ENCODE measurements at places on chromosomes 6 and 20.
A peak's percentile ranks its signal among the peaks of the same experiment; 100 is the strongest.

DNA sequence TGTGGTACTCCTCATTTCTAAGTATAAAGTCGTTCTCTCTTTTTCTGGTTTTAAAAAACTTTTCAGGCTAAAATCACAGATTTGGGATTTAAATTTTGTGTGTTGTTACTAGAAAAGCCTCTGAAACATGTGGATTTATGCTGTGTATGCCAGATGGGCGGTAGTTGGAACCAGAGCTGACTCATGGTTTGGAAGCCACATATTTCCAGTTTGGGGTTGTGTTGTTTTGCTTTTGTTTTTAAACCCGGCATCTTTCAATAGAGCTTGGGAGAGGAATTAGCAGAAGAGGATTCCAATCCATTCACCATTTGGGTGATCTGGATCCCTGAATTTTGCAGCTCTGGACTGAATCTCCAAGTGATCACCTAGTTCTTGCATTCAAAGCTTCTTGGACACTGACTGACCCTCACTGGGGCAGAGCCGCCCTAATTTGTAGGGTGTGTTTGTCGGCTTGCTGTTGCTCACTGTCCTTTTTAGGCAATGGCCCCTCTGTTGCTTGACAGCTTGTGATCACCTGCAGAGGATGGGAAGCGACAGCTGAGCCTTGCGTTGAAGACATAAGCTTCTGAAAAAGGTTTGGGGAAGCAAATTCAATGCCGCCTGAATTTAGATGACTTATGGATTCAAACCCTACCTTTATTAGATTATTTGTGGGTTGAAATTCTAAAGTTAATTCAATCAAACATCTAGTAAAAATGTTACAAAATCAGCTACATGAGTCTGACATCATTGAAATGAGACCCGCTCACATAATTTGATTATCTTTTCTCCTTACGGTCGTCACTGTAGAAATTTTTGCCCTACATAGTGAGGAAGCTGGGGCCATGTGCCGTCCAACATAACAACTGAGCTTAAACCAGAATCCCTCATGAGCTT is 79.9 kb upstream of the CD83 start:
- peak; percentile 58 for DNase-seq

DNA sequence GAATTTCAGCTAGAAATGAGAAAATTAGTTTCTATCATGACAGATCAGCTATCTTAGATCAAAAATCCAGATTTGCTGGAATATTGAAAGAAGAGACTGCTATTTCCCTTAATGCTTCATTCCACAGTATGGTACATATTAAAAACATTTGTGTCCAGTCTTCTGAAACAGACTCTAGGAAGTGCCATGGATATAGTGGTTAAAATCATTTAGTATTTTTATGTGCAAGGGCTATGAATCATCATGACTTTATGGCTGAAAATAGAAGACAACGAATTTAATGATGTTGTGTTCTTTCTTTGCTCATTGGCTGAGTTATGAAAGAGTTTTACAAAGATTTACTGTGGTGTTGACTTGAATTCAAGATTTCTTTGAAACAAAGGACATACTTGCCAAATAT is 146.6 kb downstream of the ANKRD60 start:
- peak; percentile 43 for DNase-seq

DNA sequence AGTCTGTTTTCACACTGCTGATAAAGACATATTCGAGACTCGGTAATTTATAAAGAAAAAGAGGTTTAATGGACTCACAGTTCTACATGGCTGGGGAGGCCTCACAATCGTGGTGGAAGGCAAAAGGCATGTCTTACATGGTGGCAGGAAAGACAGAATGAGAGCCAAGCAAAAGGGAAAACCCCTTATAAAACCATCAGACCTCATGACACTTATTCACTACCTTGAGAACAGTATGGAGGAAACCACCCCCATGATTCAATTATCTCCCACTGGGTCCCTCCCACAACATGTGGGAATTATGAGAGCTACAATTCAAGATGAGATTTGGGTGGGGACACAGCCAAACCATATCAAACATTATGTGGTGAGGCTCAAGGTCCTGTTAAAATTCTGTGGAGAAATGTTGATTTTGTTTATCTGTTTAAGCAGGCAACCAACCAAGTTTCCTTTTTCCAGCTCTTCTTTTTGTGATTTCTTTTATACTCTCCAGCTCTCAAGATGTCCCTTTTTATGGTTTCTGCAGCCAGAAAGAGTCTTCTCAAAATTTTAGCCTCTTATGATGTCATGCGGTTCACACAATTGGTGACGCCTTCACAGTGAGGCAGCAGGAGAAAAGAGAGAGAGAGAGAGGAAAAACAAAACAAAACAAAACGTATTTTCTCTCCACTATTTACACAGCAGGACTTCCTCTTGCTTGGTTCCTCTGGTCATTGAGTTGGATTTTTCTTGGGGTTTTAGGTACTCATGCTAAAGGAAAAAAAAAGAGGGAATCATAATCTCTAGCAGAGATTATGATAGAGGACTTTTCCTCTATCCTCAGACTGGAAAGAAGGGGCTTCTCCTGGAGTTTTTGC is 18.0 kb downstream of the AIG1 start:
- DNase-seq: no peak

- DNase-seq: no peak
These were observed 10.8 kb upstream of the ECT2L start for GRCh38 chr6:138785079-138785478.

DNA sequence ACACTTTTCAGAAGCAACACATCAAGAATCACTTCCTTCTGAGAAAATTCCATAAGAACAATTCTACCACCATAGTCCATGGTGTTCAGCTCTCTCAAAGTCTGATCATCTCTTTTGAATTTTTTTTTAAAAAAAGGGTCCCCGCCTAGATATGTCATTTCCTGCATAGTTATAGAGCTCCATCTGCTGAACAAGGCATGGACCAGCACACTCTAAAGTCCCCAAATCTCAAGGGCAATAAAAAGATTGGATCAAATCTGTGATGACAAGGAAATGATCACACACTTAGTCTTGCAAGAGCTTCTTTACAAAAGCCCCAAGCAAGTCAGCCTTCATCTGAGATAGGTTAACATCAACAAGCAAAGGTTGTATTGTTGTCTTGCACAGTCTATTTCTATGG is 100.7 kb upstream of the STMND1 start:
- DNase-seq: no peak

GRCh38 chr20:53611449-53611894 is 17.8 kb upstream of the ZNF217 start:
- DNase-seq: no peak

DNA sequence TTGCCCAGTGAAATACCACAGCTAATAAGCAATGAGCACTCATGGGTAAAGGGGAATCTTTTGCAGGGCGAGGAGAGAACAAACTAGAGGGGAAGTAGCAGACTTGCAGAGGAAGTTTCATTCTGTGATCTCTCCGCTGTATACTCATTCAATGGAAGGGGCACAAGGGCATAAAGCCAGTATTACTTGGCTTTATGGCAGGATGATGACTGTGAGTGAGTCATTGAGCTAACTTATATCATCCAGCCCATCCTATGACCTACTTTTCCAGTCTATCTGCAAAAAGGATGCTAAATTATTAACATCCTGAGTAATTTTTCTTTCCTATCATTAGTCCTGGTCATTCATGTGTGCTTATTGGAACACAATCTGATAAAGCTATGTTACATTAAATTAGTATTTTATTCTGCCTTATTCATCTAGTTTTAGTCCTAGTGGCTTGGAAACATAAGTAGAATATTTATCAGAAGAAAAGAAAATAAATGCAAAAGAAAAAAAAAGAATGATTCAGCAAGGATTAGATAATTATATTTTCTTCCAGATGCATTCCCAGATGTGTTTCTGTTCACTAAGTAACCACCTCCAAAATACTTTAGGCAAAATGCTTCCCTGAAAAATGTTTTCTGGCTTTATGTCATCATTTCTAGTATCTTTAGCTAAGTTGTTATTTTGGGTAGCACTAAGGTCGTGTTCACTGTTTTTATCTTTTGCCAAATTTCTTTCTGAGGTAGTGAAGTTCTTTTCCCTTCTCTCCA is 471.7 kb downstream of the CDKAL1 start:
- peak; percentile 28 for DNase-seq

- DNase-seq: no peak
These were observed 100.8 kb downstream of the SYCP2 start for GRCh38 chr20:59832406-59833363.

- DNase-seq: no peak
These were observed 153.5 kb upstream of the STMND1 start for GRCh38 chr6:16948396-16948795.

- DNase-seq: no peak
These were observed 5.9 kb downstream of the PXDC1 start for GRCh38 chr6:3745566-3746118.

- DNase-seq: no peak
These were observed 71.2 kb downstream of the TNFRSF21 start for GRCh38 chr6:47238456-47238995.

GRCh38 chr20:23632711-23633573 is 4.8 kb downstream of the CST3 start:
- no peak for DNase-seq

- DNase-seq: no peak
These were observed 4.1 kb downstream of the TRPC4AP start for GRCh38 chr20:35088231-35089145.

DNA sequence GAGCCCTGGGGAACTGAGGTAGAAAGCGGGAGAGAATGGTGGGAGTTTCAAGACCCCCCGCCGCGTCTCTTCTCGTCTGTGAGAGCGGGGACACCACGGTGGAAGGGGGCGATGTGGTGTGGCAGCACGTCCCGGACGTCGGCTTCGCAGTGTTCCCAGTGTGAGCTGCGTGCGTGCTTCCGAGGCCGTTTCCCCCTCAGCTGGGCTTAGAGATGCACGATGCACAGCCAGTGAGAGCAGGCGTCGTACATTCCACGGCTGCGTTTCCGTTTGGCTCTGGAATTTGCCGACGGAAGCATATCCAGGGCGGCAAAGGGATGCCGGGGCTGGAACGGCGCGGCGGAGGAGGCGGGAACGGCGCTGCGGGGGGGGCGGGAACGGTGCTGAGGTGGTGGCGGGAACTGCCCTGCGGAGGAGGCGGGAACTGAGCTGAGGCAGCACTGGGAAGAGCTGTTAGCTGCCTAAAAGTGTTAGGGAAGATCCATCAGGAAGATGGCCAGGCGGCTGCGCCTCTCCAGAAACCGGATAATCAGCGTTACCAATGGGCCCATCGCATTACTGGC is 37.7 kb downstream of the KIF25 start:
- peak; percentile 17 for DNase-seq

DNA sequence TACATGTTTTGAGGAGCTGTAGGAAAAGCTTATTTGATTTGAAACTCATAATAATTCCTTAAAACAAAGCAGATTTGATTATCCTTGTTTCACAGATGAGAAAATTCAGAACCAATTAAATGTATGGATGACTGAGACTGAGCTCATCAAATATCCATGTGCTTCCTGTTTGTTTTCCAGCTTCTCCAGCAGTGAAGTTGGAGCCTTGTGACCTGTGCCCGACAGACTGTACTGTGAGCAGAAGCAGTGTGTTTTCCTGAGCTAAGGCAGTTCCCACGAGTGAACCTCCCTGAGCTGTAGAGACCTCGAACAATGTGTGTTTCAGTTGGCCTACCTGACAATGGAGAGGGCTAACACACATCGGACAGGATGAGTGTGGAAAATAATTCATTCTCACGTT is 599.5 kb upstream of the NRSN1 start:
- no peak for DNase-seq

DNA sequence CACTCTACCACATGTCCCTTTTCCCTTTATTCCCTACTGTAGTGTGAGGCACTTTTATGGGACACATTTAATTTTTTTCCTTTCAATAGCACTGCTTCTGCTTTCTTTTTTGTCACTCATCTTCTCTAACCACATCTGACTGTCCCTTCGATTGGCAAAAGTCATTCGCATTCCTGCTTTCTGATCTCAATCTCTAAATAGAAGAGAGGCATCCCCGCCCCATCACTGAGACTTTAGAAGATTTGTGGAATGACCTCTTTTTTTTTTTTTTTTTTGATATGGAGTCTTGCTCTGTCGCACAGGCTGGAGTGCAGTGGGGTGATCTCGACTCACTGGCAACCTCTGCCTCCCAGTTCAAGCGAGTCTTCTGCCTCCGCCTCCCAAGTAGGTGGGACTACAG is 9.1 kb downstream of the ZNF292 start:
- no peak for DNase-seq

DNA sequence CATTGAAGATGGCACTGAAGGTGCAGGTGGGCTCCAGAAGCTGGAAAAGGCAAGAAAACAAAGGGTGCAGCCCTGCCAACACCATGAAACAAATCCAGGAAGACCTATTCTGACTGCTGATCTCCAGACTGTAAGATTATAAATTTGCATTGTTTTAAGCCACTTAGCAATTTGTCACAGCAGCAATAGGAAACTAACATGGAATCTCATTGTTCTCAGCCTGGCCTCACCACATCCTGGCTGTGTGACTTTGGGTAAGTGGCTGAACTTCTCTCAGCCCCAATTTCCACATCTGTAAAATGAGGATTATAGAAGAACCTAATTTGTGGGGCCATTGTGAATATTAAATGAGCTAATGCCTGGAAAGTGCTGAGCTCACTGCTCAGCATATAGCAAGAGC is 160.4 kb upstream of the MAFB start:
- no peak for DNase-seq

DNA sequence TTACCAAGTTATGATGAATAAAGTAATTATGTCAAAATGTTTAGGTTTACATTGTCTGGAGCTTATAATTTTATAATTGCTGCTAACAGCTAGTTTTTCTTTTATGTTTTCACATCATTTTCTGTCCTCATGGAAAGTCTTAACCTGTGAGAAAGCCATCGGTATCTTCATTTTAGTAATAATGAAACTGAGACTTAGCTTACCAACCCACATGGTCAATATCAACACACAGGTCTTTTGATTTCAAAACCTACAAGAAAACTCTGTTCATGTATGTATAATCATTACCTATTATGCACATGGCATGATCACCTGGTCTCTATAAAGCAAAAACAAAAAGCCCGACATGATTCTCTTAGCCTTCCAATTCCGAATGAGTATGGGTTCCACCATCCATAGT is 61.9 kb downstream of the KCNQ5 start:
- no peak for DNase-seq

DNA sequence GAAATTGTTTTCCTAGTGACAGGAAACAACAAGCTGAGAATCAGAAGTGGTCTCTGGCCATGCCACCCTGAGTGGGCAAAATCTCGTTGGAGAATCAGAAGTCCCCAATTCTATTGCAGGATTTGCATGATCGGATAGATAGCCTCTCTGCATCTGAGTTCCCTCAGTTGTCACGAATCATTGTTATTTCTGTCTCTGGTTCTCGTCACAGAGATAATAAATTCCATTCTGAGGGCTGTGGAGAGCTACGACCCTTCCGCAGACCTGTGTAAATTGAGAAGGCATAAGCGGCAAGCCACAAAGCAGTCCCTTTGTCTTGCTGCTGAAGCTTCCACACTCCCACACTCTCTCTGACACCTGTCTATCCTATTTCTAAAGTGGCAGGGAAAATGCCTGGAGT is 102.4 kb upstream of the CNR1 start:
- DNase-seq: no peak

DNA sequence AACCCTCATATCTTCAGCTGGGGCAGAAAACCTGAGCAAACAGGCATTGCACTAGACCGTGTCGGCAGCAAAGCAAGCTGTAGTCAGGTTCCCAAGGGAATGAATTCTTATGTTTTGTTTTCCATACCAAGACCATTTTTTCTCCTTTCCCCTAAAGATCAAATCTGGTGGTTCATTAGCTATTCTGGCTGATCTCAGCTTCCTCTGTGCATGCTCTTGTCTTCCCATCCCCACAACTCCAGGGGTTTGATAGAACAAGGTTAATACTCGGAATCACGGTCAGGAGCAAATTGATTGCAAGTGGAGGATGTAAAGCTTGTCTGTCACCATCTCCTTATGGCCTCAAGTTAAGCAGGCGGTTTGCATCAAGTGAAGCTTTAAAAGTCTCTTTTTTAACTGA is 778.8 kb downstream of the KIF16B start:
- DNase-seq: no peak
